ENCODE measurements at places on chromosomes 13 and 19. TPM values are rescaled to one million over a fixed set of nuclear protein-coding genes. Genes with fewer than 3 reads are reported as not detected.

The TRPC4 gene
- 0.10 TPM for total RNA-seq

The METTL21C gene
- not detected for total RNA-seq

The CGB2 gene
- not detected for total RNA-seq

The NTF4 gene
- not detected for total RNA-seq

The MYH14 gene
- 70.5 TPM for total RNA-seq

The SBSN gene
- not detected for total RNA-seq

The RABAC1 gene
- 106 TPM for total RNA-seq

The MEX3D gene
- 11.4 TPM for total RNA-seq

The OR10H1 gene
- not detected for total RNA-seq

The CGB5 gene
- total RNA-seq: not detected

The ZNF799 gene
- 3.0 TPM for total RNA-seq

The CYP4F12 gene
- total RNA-seq: 98.6 TPM

The KCNK6 gene
- 1.4 TPM for total RNA-seq

The PRTN3 gene
- 0.23 TPM for total RNA-seq

- DNase-seq: no peak
Measured at GRCh38 chr13:100836711-100837110, 162.1 kb upstream of the TMTC4 start.

GRCh38 chr19:11423791-11424181 lies 4.7 kb upstream of the RGL3 start:
- no peak for DNase-seq

GRCh38 chr19:22625266-22626035 lies 8.7 kb upstream of the ZNF492 start:
- DNase-seq: no peak

DNA sequence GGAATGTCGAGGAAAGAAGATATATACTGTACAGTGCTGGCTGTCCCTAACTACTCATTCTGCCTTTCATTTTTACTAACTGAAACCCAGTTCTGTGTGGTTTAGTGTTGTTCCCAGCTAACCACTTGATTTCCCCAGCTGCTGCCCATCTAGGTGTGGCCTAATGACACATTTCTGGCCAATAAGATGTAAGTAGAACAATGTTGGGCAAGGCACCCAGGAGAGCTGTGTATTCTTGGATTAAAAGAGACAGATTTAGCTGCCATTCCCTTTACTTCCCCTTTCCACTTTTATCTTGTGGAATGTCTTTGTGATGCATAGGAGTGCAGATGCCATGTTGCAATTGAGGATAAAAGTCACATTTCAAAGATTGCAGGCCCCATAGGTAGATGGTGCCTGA lies 28.3 kb upstream of the PCDH9 start:
- no peak for DNase-seq

DNA sequence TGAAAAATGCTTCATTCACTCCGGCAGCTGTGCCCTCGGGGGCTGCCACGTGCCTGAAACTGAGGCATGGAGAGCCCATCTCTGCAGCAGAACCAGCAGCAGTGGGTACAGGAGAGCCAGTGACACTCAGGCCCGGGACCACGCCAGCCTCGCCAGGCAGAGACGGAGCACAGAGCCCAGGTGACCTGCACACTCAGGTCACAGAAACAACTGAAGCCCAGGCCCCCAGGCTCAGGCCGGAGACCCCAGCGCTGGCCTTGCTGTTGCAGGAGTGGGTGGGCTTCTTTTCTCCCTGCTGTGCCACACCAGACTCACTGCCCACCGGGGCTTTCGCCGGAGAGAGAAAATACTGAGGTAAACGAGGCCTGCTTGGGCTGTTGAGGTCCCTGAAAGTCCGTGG lies 117.3 kb downstream of the SOX1 start:
- DNase-seq: no peak

GRCh38 chr19:40585982-40586422 lies 9.3 kb downstream of the SHKBP1 start:
- DNase-seq: no peak

DNA sequence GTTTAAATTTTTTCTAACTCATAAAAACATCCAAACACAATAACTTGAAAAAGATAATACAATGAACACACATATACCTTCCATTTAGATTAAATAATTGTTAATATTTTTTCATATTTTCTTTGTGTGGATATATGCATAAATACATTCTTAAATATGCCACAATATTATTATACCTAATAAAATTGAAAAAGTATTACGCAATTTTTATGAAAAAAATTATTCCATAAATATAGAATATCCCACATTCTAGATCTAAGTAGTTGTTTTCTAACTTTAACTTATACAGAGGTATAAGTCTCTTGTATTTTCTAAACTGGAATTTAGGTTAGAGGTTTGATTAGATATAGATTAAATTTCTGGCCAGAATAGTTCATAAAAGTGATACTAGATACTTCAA lies 34.3 kb downstream of the POU4F1 start:
- no peak for DNase-seq

- DNase-seq: no peak
Measured at GRCh38 chr13:47134939-47135489, 238.2 kb upstream of the HTR2A start.

GRCh38 chr13:50573066-50573465 lies 270.4 kb downstream of the DLEU7 start:
- DNase-seq: no peak

- DNase-seq: no peak
Measured at GRCh38 chr13:98123176-98123575, 19.7 kb upstream of the FARP1 start.

DNA sequence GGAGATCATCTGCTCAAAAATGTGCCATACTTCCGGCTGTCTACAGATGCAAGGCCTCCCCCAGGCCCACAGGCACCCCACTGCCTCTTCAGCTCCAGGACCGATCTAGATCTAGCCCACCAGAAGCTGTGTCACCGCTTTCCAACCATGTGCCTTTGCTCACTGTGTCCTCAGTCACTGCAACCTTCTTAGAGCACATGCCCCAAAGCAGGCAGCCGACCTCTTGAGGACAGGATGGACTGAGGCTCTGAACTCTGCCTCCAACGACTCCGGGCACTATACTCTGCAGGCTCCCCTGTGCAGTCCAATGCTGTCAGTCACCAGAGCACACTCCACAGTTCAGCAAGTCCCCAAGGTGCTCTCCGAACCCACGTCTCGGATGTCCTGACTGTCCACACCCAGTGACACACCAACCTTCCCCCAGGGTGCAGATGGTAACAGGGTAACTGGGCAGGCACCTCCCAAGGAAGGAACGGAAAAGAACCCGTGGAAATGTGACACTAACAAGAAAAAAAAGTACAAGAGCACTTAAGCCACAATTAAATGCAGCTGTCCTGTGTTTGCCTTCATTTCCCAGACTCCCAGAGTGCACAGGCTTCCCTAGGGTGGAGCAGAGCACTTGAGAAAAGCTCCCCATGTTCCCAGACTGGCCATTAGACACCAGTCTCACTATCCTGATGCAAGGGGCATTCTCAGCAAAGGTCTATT lies 4.8 kb downstream of the STK24 start:
- peak; percentile 30 for DNase-seq

GRCh38 chr19:45733160-45733810 lies at the start of gene MEIOSIN:
MEIOSIN (plus strand) TSS chr19:45733439; CDS start chr19:45735377, 1,938 bp downstream.
- DNase-seq: no peak

DNA sequence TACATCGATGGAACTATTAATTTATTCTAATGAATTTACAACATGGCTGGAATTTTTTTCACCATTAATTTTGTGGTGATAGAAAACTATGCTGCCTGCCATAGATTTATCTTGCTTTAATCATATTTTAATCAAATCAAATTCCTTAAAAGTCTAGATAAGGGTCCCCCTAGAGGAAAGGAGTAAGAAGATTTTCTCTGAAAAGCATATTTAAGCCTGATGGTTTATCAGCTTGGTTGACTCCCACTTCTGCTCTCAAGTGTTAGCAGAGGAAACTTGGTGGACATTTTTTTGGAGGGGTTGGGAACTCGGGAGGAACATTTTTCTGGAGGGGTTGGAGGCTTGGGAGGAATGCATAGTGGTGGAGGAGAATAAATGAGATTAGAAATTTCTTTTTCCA lies 253.3 kb downstream of the KCNRG start:
- DNase-seq: no peak

- DNase-seq: peak; percentile 77
Measured at GRCh38 chr19:4536798-4537197, 1.8 kb upstream of the PLIN5 start.

- DNase-seq: no peak
Measured at GRCh38 chr13:114249077-114249476, 14.4 kb downstream of the CDC16 start.

- DNase-seq: no peak
Measured at GRCh38 chr13:85661675-85662074, 137.5 kb downstream of the SLITRK6 start.

GRCh38 chr13:39909634-39910033 lies 254.2 kb downstream of the COG6 start:
- DNase-seq: no peak

DNA sequence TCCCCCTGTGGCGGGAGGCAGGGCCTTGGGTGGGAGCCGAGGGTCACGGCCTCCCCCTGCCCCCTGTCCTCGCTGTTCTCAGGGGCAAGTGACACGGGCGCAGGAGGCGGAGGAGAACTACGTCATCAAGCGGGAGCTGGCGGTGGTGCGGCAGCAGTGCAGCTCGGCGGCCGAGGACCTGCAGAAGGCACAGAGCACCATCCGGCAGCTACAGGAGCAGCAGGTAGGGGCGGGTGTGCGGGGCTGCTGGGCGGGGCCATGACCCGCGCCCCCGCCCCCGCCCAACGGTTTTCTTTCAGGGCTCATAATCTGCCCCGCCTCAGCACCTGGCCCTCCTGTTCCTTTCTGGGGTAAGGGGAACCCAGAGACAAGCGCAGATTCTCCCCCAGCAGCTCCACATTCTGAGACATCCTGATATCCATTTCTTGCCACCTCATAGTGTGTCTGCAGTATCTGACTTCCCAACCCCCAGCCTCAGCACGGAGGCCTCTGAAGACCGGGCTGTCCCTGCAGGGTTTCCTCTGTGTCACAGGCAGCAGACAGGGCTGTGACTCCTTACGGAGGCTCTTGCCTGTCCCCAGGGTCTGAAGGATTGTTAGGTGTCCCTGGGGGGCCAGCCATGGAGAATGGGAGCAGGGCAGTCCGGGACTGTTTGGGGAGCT lies 15.9 kb downstream of the PRR36 start:
- DNase-seq: no peak

DNA sequence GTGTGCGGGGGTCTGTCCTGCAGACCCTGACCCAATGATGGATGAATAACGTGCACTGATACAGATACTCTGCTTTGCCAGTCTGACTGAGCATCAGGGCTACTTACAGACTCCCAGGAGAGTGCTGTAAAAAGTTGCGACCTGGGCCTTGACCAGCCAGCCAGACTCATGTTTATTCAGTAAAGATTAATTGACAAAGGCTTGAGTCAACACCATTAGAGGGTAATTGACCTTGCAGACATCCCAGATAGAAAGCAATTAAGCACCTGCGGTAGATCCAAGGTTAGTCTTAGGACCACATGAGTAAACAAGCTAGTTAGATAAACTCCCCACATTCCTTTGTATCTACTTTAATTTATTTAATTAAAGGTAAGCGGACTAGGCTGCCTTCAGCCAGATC lies 10.4 kb downstream of the NUDT19 start:
- DNase-seq: no peak

GRCh38 chr13:34474187-34474868 lies 467.7 kb upstream of the NBEA start:
- DNase-seq: no peak

- peak; percentile 48 for DNase-seq
Measured at GRCh38 chr13:32426191-32426989, 1.5 kb downstream of the N4BP2L1 start.

DNA sequence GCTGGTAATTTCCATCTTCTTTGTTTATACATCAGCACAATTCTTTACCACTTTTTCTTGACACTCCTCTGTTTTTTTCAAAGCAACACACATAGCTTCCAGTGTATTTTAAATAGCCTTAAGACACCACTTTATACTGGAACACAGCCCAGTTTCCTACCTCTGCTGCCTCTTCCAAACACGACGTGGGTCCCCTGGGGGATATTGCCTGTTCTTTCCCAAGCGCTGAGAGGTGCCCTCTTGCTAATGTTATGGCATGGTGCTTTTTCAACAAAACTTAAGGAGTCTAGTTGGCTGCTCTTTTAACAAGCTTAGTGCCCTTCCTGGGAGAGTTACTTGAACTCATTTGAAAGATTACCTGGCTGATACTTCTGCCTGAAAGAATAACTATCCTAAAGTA lies 112.7 kb downstream of the OLFM4 start:
- DNase-seq: no peak

DNA sequence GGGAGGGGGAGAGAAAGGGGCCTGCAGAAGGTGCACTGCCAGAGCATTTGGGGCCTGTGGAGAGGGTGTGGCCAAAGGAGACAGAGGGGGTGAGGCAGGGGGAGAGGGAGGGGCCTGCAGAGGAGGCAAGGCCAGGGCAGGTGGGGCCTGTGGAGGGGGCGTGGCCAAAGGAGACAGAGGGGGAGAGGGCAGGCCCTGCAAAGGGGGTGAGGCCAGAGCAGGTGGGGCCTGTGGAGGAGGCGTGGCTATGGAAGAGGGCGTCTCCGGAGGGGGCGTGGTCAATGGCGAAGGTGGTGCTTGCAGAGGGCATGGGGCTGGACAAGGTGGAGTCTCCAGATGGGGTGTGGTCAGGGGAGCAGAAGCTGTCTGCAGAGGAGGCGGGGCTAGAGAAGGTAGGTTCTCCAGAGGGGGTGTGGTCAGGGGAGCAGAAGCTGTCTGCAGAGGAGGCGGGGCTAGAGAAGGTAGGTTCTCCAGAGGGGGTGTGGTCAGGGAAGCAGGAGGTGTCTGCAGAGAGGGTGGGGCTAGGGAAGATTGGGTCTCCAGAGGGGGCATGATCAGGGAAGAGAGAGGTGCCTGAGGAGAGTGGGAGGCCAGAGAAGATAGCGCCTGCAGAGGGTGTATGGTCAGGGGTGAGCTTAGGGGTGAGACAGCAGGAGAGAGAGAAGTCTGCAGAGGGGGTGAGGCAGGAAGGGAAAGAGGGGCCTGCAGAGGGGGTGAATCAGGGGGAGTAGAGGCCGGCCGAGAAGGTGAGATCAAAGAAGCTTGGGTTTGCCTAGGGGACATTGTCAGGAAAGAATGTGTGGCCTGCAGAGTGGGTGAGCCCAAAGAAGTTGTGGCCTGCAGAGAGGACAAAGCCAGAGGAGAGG lies 3.4 kb downstream of the PRR36 start:
- peak; percentile 57 for DNase-seq

GRCh38 chr13:98549728-98550317 lies 27.1 kb downstream of the STK24 start:
- no peak for DNase-seq

DNA sequence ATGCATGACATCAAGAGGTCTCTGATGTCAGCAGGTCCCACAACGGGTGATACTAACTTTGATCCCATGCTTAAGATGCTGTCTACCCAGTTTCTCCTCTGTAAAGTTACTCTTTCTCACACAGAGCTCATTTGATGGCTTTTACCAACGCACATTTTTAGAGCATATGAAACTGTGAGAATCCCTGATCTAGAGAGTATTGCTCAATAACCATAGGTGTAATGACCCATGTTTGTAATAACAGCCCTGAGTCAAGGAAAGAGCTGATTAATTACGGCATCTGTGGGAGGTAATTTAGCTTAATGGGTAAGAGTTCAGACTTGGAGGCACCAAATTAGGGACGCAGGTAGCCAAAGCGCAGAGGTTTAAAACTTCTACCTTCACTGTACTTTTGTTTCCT lies 18.0 kb upstream of the IZUMO2 start:
- no peak for DNase-seq

GRCh38 chr13:50617134-50617721 lies 226.3 kb downstream of the DLEU7 start:
- DNase-seq: no peak
